ENCODE measurements at places on chromosomes 5 and 9.

DNA sequence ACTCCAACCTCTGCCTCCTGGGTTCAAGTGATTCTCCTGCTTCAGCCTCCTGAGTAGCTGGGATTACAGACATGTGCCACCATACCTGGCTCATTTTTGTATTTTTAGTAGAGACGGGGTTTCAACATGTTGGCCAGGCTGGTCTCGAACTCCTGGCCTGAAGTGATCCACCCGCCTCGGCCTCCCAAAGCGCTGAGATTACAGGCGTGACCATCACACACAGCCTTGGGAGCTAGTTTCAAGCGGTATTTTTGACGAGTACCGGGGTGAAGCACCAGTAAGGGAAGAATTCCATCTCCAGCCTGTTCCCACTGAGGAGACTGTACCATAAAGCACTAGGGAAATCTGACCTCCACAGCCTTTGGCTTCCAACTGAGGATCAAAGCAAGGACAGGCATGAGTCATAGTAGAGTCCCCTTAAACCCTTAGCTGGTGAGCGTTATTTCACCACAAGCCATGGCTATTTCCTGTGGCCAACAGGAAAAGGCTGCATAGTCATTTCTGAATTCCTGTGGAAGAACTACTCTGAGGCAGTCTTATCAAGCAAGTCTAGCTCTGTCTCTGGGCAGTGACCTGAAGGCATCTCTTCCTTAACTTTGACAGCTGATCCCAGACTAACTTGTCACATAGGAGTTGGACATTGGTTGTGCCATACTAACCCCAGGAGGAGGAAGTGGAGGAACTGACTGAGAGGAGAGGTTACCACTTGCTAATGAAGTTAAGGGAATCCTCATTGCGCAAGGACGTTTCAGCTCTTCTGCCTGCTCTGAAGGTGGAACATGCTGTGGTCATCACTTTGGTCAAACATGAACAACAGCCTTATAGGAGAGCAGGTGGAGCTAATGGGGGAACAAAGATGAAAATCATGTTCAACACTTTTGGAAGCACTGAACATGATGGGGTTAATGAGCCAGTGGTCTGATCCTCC is 85.8 kb upstream of the DMRT1 start:
- DNase-seq, result peak; percentile 44

GRCh38 chr5:123876276-123876790 is 364.4 kb downstream of the CSNK1G3 start:
- no peak for DNase-seq

- peak; percentile 77 for DNase-seq
These were observed 90.4 kb downstream of the PGM5 start for GRCh38 chr9:68446836-68447235.

GRCh38 chr5:161420521-161420920 is 126.0 kb downstream of the GABRB2 start:
- no peak for DNase-seq

GRCh38 chr5:127885176-127885575 is 182.0 kb downstream of the CCDC192 start:
- DNase-seq, result no peak

GRCh38 chr5:69450116-69450515 is 35.2 kb downstream of the MARVELD2 start:
- DNase-seq, result no peak

- no peak for DNase-seq
These were observed 79.7 kb downstream of the MEF2C start for GRCh38 chr5:88803309-88803708.

- no peak for DNase-seq
These were observed 18.4 kb upstream of the ERCC6L2 start for GRCh38 chr9:95857124-95857523.

- DNase-seq, result no peak
These were observed 600 bp downstream of the ERCC6L2 start for GRCh38 chr9:95876138-95876444.

- peak; percentile 81 for DNase-seq
These were observed 47.3 kb downstream of the S1PR3 start for GRCh38 chr9:89038382-89039103.

GRCh38 chr5:86565197-86565789 is 52.4 kb upstream of the COX7C start:
- no peak for DNase-seq

- peak; percentile 46 for DNase-seq
These were observed 606 bp downstream of the TBC1D13 start for GRCh38 chr9:128787659-128788058.

DNA sequence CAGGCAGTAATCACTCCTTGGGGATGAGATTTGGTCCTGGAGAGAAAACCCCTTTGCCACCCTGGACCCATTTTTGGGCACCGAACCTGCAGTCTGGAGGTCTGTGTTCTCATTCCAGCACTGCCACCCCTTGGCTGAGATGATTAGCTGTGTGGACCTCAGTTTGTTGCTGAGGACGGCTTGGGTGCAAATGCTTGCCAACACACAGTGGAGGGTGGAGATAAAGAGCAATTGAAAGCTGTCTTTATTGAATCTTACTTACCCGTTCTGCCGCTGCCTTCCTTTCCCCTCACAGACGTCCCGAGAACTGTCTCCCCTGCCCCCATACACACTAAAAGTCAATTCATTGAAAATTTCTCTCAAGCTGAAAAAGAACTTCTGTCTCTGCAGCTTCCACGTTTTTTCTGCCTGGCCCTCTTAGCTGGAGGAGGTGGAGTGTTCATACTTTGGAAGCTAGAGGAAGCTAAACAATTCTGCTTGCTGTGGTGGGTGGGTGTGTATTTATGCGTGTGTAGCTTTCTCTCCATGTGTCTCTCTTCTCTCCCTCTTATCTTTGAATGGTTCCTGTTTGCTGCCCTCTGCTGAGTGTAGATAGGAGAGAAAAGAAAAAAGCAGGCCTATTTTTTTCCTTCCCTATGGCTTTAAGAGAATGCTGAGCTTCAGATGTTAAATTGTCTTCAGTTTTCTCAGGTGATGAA is 6.6 kb downstream of the GALNT10 start:
- DNase-seq, result no peak

DNA sequence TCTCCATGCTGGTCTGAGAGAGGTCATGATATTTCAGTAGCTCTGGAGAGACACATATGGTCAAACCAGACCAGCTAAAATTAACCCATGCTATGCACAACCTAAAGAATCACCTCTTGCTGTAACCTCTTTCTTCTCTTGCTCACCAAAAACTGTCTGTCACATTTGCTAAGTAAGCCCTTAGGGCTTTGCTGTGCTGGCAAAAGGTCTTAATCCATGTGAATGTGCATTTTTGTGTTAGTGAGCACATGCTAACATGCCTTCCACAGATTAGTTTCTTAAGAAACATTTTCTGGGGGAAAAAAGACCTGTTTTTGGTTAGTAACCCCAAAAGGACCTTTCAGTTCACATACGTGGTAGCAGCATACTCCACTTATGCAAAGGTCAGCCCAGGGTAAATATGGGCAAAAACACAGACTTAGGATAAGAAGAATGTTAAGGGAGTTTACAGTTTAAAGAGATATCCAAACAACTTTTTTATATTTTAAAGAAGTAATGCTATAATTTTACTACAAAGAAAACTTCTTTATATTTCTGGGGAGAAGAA is 124.2 kb upstream of the CCDC152 start:
- DNase-seq, result no peak

DNA sequence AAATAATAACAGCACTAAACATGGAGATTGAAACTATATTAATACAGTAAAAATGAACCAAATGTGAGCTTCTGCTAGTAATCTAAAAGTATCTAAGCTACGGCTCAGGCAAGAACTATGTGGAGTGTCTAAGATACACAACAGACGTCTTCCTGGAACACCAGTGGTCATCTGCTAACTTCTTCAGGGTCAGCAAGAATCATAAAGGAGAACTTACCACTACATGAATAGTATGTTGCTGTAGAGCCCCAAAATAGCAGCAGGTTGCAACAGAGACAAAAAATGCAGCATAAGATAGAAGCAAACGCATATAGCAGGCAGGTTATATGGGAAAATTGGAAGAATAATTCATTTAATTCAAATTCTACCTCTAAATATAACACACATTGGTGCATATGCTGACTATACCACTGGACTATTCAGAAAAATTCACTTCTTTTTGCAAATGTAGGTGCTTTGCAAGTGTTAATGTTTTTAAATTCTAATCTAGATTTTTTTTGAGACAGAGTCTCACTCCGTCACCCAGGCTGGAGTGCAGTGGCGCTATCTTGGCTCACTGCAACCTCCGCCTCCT is 27.1 kb downstream of the DCTN4 start:
- DNase-seq, result no peak

GRCh38 chr5:73897893-73898292 is 271.9 kb downstream of the ARHGEF28 start:
- no peak for DNase-seq

- no peak for DNase-seq
These were observed 53.1 kb downstream of the LHFPL2 start for GRCh38 chr5:78595458-78595921.

GRCh38 chr5:125381290-125381689 is 634.9 kb upstream of the ZNF608 start:
- DNase-seq, result no peak

- DNase-seq, result no peak
These were observed 142.7 kb downstream of the PIP5K1B start for GRCh38 chr9:68847765-68848164.

- DNase-seq, result no peak
These were observed 970.8 kb downstream of the DTWD2 start for GRCh38 chr5:118017536-118017935.

- no peak for DNase-seq
These were observed 82.8 kb upstream of the TLE1 start for GRCh38 chr9:81772144-81772543.

DNA sequence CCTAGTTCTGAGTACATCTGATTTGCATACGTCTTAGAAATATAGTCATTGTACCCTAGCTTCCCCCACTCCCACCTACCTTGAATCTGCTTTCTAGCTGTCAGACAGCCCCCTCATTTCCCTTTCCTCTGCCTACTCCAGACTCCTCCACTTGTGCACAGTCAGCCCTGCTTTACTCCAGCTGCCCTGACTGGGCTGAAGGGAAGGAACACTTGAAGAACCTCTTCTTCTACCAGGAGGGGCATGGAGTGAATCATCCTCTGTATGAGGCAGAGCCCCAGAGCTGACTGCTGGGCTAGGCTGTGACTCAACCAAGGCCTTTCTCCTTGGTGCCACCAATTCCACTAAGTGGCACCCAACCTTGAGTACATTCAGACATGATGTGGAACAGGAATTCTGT is 18.1 kb upstream of the ZFR start:
- DNase-seq, result no peak

GRCh38 chr9:128026773-128027541 is 40.2 kb downstream of the NAIF1 start:
- DNase-seq, result no peak

GRCh38 chr9:6590772-6591384 is 54.7 kb downstream of the GLDC start:
- DNase-seq, result no peak

DNA sequence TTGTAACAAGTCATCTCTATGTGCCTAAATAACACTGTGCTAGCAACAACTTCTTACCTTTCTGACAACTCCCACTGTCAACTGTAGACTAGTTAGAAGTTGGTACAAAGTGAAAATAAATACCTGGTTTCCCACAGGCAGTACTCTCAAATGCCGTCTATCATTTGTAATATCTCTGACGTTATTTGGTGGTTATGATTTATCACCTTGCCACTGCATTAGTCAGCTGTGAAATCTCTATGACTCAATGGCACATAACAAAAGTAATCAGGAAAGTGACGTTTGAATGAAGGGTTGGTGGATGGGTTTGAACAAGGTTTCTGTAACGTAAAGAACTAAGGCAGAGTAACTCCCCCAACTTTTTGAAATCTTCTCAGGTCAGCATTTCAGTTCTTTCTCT is 592.3 kb downstream of the MAT2B start:
- no peak for DNase-seq

- DNase-seq, result no peak
These were observed 19.6 kb downstream of the ROR2 start for GRCh38 chr9:91930475-91930874.

DNA sequence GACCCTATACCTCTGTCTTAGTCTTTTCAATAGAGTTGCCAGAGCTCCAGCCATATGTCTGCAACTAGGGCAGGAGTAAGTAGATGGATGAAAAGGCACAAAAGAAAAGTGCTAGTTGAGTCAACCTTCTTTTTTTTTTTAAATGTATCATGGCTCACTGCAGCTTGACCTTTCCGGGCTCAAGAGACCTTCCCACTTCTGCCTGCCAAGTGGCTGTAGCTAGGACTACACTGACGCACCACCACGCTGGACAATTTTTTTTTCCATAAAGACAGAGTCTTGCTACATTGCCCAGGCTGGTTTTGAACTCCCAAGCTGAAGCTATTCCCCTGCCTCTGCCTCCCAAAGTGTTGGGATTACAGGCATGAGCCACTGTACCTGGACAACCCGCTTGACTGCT is 27.3 kb downstream of the FOXE1 start:
- DNase-seq, result peak; percentile 46

- DNase-seq, result no peak
These were observed 174.9 kb upstream of the HMHB1 start for GRCh38 chr5:143636931-143637528.

DNA sequence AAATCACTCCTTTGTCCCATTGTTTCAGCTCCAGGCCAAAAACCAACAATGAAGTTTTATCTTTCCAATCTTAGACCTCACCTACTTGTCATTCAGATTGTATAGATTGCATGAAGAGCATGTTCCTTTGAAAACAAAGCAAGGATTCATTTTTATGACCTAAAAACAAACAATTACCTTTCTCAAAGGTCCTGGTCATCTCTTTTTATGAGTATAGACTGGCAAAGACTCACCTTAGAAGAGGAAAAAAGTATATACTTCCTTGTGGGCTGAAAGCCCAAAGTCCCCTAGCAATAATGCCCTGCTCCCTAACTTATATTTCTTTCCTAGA is 28.4 kb upstream of the TLE1 start:
- DNase-seq, result no peak

DNA sequence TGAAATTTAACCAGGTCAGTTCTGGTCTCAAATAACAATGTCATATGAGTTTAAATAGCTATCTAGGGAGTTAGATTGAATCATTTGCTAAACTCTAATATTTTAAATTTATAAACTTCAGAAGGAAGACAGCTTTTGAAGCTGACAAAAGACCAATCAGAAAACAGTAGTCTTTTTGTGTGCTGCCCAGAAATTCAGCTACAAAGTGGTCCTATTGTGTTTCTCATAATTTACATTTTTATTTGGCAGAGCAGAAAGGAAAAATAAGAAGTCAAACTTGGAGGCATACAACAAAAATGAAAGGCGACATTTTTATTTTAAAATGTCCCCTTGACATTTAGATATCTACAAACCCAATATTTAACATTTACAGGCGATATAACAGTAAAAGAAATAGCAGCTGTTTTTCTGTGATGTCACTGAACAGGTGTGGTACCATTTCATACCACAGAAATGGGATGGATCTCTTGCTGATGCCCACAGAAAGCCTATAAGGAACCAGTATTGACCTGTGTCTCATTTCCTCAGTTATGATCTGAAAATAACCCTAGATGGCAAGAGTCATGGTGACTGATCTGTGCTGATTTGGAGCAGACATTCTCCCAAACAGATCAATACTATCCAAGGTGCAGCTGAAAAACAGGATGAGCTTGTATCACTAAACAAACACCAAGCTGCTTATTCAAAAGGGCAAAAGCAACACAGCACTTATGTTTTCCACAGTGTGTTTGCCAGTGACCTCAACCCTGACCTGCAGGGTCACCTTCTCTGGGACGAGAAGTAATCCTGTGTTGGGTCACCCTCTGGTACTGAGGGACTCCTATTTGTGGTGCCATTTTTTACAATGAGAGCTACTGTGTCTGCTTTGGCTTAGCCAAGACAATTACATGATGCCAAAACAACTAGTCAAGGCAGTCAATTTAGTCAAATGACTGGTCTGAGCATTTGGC is 3.6 kb upstream of the FST start:
- no peak for DNase-seq
